ENCODE measurements at places on chromosomes 7 and 10.
A peak's percentile ranks its signal among the peaks of the same experiment; 100 is the strongest.

DNA sequence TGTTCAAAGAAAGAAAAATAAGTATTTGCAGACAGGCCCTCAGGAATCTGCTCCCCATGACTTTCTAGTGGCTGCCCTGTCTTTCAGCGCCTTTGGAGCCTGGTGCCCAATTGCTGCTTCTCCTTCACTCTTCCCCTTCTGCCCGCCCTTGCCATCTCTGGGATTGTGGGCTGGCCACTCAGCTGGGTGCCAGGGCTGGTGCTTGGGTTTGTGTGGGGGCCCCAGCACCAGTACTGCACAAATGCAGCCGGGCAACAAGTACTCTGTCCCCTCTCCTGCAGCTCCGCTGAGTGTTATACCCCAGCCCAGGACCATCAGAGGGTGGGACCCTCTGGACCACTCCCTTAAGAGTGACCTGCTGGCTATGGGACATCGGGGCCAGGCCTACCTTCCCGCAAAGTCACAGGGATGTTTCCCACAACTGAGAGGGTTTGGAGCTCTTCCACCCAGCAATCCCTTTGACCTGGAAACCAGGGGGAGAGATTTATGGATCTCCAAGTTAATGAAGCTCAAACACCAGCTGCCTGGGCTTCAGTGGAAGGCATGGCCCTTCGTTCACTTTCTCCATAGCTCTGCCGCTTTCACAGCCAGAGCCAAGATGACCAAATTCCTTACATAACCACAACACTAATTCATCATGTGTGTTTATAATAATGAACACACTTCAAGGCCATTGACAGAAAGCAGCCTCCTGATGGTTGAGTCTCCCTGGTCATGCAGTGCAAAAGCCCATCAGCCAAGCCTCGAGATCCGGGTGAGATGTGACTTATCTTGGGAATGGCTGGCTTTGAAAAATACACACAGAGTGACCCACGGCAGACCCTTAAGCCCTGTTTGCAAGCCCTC is 313.9 kb upstream of the ZNF32 start:
- no peak for DNase-seq

- DNase-seq = no peak
These were observed at the start of gene KNDC1 for GRCh38 chr10:133159950-133160825. Gene KNDC1 (plus strand): TSS chr10:133160219. CDS start chr10:133160468, 249 bp downstream.

GRCh38 chr7:21542891-21543527 is at the start of gene DNAH11:
Gene DNAH11 (plus strand): TSS chr7:21543039. CDS start chr7:21543246, 207 bp downstream.
- peak; percentile 64 for DNase-seq

DNA sequence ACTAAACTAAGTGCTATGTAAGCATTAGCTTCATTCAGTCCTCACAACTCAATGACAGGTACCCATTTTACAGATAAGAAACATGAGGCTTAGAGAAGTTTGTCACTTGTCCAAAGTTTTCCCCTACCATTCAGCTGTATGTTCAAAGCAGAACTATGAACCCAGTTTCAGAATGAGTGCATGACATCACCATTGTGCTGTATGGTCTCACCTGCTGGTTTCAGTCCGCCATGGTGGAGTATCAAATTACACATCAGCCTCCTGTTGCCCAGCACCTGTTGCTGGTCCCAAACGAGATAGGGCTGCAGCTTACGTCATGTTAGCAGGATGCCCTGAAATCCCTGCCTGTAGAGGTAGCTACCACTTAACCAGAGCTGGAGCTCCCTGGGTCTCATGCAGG is 95.0 kb downstream of the DYNC1I1 start:
- DNase-seq = peak; percentile 1

DNA sequence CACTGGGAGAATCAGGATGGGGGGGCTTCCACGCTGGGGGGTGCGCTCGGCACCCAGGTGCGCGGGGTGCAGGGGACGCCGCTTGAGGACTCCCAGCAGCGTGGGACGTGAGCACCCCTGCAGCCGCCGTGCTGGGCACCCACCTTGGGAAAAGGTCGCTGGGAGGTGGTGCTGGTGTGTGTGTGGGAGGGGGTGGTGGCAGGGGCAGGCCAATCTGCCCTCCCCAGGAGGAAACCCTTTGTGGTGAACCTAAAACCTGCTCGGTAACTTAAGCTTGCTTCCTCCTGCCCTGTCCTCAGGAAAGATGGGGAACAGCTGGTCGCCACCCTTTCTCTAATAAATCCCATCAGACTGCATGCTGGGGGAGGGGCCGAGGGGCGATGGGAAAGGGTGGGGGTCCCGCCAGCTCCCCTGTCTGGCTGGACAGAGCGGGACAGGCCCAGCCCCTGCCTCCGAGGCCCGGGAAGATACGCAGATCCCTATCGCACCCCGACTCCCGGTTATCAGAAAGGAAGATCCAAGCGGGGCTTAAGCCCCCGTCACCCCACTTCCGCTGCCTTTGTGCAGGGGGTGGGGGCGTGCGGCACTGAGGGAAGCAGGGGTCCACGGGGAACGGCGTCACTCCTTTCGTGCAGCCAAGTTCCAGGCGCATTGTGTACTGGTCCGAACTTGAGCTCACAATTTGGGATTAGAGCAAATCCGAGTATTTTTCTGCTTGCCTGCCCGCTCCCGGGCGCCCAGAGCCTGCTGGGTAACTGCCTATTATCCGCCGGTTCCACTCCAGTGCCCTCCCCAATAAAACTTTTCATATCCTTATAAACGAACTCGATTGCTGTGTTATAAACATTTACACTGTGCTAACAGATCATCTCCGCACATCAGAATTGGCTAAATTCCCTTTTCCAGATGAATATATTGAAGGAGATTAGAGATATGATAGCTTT is 64.6 kb downstream of the UNCX start:
- DNase-seq = peak; percentile 23
